ENCODE measurements at places on chromosomes 4 and X.

DNA sequence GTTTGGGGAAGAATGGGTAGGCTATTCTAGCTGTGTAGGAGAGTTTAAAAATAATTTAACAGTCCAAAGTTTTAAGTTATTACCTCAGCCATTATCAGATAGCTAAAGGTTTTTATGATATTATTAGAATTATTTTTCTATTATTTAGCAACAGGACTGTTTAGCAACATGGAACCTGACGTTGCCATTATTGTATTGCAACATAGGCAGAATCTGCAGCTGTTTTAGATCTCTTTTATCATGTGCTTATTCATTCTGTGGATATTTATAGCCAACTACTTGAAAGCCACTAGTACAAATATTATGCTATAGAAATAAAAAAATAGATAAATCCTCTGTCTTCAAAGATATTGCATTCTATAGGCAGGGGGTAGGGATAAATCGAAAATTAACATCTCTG is 382.0 kb upstream of the TRAM1L1 start:
- no peak for DNase-seq

GRCh38 chr4:163179207-163179606 is 12.5 kb upstream of the NAF1 start:
- no peak for DNase-seq

GRCh38 chr4:31021008-31021407 is 300.8 kb downstream of the PCDH7 start:
- DNase-seq: no peak

DNA sequence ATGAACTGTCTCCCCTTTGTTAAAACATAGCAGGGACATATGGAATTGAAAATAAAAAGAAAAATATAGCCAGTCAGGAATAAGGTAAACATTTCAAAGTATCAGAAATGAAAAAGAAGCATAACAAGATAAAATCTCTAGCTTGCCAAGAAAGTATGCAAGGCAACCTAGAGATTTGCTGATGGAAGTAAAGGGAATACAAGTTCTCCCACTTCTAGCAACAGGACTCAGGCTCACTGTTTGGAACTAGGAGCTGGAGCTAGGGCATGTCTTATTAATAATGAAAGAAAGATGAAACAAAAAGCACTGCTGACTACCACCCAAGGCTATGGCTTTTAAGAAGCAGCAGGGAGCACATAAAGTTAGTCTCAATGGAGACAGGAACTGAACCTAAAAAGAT is 18.2 kb downstream of the ANKRD50 start:
- DNase-seq: no peak

DNA sequence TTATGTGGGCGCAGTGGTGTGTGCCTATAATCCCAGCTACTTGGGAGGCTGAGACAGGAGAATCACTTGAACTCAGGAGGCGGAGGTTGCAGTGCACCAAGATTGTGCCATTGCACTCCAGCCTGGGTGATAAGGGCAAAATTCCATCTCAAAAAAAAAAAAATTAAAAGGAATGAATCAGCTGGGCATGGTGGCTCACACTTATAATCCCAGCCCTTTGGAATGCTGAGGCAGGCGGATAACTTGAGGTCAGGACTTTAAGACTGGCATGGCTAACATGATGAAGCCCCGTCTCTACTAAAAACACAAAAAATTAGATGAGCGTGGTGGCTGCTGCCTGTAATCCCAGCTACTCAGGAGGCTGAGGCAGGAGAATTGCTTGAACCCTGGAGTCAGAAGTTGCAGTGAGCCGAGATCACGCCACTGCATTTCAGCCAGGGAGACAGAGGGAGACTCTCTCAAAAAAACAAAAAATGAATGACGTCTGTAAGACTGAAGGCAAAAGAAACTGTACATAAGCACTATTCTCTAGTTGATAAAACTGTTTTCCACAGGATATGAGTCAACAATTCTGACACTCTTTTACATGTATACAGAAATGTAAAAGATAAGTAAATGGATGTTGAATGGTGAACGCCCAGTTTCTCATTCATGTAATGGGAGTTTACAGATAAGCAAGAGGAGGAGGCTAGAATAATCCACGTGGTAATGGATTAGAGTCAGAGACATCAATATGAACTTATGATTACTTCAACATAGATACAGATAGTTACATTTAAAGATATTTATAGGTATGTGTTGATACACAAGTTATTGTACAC is 22.2 kb downstream of the CENPC start:
- no peak for DNase-seq

DNA sequence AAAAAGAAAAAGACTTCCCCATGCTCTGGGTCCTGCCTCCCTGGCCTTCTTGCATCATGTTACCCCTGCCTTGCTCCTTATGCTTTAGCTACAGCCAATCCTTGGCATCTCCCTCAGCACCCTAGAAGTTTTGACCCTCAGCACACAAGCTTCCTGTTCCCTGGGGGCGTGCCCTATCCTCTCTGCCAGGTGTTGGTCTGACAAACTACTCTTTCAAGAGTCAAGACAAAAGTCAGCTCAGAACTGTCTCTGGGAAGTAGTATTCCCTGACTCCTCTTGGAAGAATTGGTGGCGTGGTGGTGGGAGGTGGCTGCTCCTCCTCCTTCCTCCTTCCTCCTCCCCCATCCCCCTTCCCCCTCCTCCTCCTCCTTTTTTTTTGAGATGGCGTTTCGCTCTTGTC is 41.0 kb downstream of the PRPS1 start:
- DNase-seq: no peak

DNA sequence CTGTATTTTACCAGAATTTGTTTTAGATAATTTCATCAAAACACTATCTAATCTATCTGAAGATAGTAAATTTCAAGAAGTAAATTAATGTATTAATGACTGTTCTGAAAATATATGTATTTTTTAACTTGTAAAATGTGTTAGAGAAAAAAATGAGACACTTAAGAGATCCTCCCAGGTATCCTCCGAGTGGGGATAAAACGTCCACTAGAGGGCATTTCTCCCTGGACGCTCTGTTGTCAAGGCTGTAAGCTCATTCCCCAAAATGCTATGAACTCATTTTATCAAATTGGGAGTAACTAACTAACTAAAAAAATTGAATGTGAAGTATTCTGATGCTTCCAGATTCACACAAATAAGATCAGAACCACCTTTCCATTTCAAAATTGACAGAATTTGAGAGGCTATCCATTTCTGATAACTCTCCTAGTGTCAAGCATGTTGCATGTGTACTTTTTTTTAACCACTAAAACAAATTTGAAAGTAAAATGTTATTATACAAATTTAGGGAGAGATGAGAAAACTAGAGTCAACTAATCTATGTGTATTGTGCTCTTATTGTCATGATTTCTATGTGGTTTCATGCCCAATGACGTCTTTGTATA is 337.3 kb upstream of the HS3ST1 start:
- DNase-seq: peak; percentile 10

DNA sequence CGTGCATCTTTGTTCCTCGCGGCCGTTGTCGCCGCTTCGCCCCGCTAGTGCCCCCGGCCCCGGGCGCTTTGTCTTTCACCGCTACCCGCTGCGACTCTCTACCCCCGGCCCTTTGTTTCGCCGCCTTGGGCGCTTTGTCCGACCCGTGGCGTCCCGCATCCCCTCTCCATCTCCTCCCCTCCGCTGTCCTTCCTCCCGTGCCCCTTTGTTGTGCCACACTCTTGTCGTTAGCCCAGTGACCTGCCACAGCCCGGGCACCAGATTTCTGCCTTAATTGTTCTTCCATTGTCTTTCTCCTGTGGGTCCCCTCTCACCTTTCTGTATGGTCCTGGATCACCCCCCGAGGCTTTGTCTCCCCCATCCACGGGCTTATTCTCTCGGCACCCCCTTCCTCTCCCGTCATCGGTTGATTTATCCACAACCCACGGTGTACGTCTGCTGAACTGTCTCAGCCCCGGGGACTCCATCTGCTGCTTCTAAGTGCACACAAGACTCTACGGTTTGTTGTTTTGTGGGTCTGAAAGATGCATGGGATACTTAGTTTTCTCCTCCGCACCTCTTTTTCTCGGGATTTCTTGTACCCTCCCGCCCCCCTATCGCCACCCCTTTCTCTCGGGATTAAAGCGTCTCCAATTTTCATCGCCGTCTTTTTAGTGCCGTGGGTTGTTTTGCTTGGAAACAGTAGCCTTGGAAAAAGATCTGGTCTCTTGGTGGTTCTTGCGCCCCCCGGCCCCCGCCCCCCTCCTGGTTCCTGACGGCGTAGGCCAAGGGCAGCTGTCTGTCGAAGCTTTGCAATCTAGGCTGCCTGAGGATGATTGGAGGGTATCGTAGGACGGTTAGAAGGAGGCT is 783 bp downstream of the RBPJ start:
- peak; percentile 15 for DNase-seq

DNA sequence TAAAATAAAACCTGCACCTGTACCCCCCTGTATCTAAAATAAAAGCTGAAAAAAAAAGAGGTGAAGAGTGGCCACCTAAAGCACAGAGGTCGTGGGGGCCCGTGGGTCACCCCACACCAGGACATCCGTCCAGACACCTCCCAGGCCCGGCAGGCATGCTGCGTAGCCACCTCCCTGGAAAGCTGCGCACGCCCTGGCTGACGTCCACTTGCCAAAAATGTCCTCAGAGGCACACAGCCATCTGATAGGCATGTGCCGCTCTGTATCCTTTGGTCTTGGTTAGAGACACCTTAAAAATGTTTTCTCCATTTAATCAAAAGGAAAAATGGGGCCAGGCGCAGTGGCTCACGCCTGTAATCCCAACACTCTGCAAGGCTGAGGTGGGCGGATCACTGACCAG is 17.7 kb downstream of the FAM53A start:
- no peak for DNase-seq

GRCh38 chr4:76883147-76883546 is 14.8 kb downstream of the SOWAHB start:
- no peak for DNase-seq

DNA sequence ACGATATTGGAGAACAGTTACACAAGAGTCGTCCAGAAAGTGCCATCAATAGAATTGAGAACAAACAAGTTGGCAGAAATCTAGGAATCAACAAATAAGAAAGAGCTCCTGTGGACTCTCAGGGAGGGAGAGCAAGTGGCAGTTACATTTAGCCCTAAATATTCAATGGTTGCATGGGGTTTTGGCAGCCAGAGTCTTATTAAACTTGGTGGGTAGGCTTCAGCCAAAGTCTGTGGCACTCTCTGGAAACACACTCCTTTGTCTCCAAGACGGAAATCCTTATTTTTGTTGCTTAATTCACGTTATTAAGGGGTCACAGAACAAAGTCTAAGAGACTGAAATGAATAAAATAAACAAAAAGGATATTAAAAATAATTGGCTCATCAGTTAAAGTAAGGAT is 742.2 kb upstream of the ATOH1 start:
- no peak for DNase-seq

GRCh38 chrX:150569155-150569477 is 695 bp downstream of the MTM1 start:
- DNase-seq: no peak

DNA sequence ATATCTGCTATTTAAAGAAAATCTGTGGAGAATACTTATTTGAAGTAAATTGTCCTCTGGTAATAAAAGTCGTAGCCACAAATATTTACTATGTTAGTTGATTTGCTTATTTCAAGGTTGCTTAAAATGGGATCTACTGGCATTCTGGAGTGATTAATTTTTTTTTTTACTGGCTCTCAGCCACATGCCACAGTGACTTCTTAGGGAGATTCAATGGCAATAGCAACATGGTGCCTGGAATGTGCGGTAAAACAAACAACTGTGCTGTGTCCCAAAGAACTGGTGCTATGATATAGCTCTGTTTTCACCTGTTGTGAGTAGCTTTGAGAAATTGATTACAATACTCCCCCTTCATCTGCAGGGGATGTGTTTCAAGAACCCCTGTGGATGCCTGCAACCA is 324.3 kb downstream of the GPAT3 start:
- no peak for DNase-seq

Data from GM03348 (cell line).